ENCODE measurements at places on chromosomes 5 and 9.

GRCh38 chr5:96626956-96627355 is 35.2 kb upstream of the CAST start:
- H3K4me3 ChIP-seq, result no peak overlapping the region
- no peak for ATAC-seq
- peaks cover 19% of the 10 kb centered on the region for H3K27me3 ChIP-seq

DNA sequence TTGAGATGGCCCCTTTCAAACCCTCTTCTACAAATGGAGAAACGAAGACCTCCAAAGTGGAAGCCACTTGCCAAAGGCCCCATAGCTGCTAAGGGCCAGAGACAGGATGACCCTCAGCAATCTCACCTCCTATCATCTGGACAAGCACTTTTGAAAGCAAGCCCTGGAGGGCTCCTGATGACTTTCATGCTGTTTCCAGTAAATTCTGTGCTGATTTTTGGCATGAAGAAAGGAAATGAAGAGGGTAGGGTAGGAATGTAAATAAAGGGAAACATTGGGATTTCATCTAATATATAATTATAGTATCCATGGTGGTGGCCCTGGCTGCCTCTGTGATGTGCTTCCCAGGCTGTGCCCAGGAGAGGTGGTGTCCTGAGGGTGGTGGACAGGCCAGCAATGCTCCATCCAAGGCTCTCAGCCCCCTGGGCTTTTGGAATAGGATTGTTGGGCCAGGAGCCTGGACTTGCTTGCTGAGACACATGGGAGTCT is 208.0 kb upstream of the TRIM32 start:
- no peak for ATAC-seq
- peaks cover 5% of the 10 kb centered on the region for H3K4me1 ChIP-seq
- no peak overlapping the region for H3K27ac ChIP-seq
- peaks cover 9% of the 10 kb centered on the region for H3K27me3 ChIP-seq

DNA sequence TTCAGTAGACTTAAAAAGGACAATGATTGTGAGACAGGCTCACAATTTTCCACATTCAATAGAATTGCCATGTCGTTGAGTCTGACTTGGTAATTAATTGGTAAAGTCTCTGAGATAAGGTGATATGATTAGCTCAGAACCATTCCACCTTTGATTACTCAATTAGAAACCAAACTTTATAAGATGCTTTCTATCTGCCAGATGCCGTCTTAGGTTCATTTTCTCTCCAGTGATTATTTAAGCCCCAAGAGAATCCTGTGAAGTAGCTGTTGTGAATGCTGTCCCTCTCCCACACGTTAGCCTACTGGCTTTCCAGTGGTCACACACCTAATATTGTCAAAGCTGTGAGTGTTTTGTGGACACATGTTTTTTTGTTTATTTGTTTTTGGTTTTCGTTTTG is 528.9 kb upstream of the ZNF462 start:
- H3K27me3 ChIP-seq, result no peaks in the 10 kb centered on the region
- ATAC-seq, result no peak
- no peak overlapping the region for H3K4me3 ChIP-seq
- H3K4me1 ChIP-seq, result no peaks in the 10 kb centered on the region

- no peaks in the 10 kb centered on the region for H3K27me3 ChIP-seq
- no peak for ATAC-seq
- H3K4me1 ChIP-seq, result no peaks in the 10 kb centered on the region
- H3K4me3 ChIP-seq, result no peak overlapping the region
- H3K36me3 ChIP-seq, result no peaks in the 10 kb centered on the region
These were observed 65.5 kb upstream of the OSMR start for GRCh38 chr5:38780316-38780715.

DNA sequence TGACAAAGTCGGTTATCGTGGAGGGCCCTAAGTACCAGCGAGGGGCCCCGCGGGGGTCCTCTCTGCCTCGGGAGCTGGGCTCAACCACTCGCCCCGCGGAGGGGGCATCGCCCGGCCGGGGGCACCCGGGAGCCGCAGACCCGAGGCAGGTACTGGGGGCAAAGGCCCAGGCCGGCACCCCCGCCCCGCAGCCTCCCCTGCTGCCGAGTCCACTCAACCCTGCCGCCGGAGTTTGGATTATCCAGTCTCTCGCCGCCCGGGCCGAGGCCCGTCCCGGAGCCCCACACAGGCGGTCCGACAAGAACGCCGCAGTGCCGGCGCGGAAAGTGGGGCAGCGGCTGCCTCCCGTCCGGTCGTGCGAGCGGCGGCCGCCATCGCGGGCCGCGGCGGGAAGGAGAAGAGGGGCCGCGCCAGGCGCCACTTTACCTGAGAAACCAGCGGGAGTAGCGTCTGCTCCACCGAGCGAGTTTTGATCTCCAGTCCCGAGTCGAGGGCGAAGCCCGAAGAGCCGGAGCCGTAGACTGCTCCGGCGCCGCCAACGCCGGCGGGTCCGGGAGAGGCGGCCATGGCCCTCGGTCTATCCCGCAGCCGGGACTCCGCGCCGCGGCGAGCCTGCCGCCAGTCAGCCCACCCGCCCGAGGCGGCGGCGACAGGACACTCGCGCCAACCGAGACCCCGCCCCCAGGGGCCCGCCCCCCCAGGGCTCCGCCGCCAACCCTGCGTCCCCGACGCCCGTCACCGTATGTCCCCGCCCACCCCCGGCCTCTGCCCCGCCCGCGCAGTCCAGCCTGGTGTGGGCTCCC is at the start of gene CTNNAL1:
TSS of gene CTNNAL1 (minus strand) at position 624 of the 803 bp plus-strand sequence. CDS start at position 567, 57 bp downstream.
- peaks cover 43% of the 10 kb centered on the region for H3K4me1 ChIP-seq
- peak within 1 kb of the TSS; percentile 76 for H3K27ac ChIP-seq
- peaks cover 23% of the 10 kb centered on the region for H3K27me3 ChIP-seq

All from stimulated activated memory B cell treated with anti-CD40 and anti-IgM and Interleukin-4, amounts not matched to agents 10 μg/mL and 1 μg/mL and 100 μg/mL, for 72 hours (primary cell).